Neural progenitor cell (in vitro differentiated cells): ENCODE measurements at places on chromosomes 13 and 19. TPM values are rescaled to one million over a fixed set of nuclear protein-coding genes. Genes with fewer than 3 reads are reported as not detected.

The S1PR4 gene
- total RNA-seq, result not detected in 2 replicates

The NXNL1 gene
- not detected in 2 replicates for total RNA-seq

The CEACAM3 gene
- not detected in 2 replicates for total RNA-seq

DNA sequence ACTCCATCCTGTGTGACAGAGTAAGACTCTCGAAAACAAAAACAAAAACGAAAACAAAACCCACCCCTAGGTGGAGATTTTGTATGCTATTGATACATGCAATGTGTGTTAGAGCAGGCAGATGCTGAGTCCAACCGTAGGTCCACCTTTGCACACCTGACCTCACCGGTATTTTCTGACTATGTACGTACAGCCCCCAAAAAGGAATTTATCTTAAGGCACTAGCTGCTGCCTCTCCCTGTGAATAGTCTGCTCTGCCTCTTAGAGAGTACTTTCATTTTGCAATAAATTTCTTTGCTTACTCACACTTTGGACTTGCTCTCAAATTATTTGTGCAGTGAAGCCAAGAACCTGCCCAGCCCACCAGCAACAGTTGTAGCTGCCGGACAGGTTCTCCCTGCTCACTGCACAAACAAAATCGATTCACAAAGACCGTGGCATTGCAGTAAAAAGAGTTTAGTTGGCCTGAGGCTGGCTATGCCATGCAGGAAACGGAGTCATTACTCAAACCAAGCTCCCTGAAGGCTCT is 8.2 kb upstream of the ZNF77 start:
- no peak for DNase-seq

DNA sequence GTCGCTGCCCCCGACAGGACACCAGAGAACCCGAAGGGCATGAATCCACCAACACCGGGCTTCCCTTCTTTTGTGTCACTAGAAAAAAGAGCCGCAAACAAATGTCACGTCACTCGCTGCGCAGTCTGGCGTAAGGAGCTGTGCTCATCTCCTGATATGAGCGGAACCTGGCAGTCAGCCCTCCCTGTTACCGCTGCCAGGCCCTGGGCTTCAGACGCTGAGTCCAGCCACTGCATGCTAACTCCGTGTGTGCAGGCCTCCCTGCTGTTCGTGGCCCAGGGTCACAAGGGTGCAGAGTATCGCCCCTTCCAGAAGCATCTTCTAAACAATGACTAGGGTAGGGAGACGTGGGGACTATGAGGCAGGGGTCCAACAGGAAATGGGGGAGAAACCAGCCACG is 71.3 kb downstream of the SLC7A1 start:
- DNase-seq, result no peak

DNA sequence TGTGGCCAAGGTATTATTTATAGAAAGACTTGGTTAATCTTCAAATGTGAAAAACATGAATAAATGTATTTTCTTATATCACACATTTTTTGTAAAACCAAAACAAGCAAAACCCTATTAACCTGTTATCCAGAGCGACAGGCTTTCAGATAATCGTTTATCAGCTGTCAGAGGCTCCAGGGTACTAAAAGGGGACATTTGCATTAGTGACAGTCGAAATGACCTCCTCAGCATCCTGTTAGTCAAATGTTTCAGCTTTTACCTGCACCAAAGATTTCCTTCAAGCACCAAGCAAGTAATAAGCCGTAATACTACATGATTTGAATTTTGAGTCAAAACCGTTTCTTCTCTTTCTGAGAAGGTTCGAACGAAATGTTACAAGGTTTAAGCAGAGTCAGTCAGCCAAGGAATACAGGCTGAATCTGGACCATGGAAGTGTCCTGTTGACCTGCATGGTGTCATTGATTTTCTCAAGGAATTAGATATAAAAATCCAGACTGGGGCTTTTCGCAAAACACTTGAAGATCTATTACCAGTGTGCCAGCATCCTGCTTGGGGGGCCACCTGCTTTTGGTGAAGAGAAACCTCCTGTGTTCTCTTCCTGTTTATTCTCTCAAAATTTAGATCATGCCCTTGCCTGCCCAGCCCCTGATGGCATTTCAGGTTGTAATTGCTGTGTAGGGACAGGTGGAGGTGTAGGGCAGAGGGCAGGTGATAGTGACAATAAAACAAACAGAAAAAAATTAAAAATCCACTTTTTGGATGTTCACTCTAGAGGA is 11.3 kb upstream of the RFC3 start:
- no peak for DNase-seq

GRCh38 chr13:98797456-98797855 is 45.0 kb upstream of the SLC15A1 start:
- DNase-seq, result no peak

GRCh38 chr19:16371540-16371986 is 46.9 kb downstream of the KLF2 start:
- DNase-seq, result no peak

DNA sequence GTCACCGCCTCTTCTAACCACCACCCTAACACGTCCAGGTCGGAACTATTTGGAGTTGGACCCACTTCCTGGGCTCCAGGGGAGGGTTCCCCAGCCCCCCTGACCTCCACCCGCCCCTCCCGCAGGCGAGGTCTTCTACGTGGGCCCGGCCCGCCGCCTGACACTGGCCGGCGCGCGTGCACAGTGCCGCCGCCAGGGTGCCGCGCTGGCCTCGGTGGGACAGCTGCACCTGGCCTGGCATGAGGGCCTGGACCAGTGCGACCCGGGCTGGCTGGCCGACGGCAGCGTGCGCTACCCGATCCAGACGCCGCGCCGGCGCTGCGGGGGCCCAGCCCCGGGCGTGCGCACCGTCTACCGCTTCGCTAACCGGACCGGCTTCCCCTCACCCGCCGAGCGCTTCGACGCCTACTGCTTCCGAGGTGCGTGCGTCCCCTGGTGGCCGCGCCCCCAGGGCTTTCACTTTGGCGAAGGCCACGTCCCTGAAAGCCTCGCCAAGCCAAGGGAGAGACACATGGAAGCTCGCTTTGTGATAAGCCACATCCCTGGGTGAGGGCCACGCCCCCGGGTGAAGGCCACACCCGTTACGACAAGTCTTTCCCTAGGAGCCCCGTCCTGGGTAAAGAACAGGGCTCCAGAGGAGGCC is 13.2 kb downstream of the NCAN start:
- DNase-seq, result peak; percentile 91

GRCh38 chr19:38281811-38282566 is 17.6 kb downstream of the SPINT2 start:
- no peak for DNase-seq

- no peak for DNase-seq
These were observed 27.7 kb downstream of the OXGR1 start for GRCh38 chr13:96966415-96967102.

- DNase-seq, result no peak
These were observed 7.7 kb downstream of the SMAD9 start for GRCh38 chr13:36912369-36912768.

GRCh38 chr13:39531646-39532045 is 71.3 kb downstream of the LHFPL6 start:
- DNase-seq, result no peak

DNA sequence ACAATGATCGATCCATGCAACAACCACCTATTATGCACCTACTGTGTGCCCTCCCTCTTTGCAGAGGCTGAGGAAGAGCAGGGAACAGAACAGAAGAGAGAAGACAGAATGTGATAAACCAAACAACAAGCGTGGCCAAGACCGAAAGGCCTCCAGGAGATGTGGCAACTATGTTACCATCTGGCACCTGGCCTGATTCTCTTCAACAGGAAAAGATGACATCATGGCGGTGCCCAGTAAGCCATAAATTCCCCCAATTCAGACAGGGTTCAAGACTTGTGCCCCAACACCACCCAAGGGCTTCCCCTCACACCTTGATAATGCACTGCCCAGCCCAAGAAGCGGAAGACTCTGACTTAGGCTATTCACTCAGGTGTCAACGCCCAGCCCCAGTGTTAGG is 44.3 kb downstream of the SLC7A1 start:
- no peak for DNase-seq

- DNase-seq, result no peak
These were observed 56.2 kb downstream of the PEPD start for GRCh38 chr19:33465371-33465770.

DNA sequence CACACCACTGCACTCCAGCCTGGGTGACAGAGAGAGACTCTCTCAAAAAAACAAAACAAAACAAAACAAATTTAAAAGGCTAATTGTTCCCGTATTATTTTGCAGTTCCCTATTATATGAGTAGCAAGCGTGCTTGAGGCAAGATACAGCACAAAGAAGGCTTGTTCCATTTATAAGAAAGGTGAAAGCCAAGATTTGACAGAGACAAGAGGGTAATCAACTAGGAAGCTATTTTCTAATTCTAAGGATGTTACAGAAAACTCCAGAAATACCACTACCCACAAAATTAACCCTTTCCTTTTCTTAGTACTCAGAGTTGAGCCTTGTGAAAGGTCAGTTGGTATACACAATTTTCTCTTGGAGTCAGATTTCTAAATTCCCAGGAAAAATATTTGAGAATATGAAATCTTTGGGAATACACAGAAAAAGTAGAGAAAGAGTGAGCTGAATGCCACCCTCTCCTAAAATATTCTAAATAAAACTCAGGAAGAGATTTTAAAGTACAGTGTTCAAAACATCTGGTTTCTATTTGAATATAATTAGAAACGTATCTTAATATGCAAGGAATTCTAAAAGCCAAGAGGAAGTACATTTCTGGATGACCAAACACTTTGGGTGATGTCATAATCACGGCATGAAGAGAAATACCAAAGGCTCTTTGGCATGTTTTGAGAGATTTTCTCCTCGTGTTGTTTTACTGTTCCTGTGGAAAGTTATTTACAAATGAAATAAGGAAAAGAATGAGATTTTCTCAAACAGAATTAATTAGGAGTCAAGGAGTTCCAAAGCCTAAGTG is 63.0 kb upstream of the FLT1 start:
- no peak for DNase-seq

DNA sequence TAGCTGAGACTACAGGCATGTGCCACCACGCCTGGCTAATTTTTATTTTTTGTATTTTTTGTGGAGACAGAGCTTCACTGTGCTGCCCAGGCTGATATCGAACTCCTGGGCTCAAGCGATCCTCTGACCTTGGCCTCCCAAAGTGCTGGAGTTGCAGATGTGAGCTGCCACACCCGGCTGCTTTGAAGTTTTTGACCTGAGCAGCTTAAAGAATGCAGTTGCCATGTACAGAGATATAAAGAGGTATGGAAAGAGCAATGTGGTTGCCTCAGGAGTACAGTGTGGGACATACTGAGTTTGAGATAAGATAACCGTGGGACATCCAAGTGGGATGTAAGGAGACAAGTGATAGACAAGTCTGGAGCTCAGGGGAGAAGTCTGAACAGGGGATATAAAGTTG is 82.7 kb upstream of the LSM14A start:
- no peak for DNase-seq

- DNase-seq, result no peak
These were observed 44.8 kb downstream of the SIPA1L3 start for GRCh38 chr19:37951816-37952210.

DNA sequence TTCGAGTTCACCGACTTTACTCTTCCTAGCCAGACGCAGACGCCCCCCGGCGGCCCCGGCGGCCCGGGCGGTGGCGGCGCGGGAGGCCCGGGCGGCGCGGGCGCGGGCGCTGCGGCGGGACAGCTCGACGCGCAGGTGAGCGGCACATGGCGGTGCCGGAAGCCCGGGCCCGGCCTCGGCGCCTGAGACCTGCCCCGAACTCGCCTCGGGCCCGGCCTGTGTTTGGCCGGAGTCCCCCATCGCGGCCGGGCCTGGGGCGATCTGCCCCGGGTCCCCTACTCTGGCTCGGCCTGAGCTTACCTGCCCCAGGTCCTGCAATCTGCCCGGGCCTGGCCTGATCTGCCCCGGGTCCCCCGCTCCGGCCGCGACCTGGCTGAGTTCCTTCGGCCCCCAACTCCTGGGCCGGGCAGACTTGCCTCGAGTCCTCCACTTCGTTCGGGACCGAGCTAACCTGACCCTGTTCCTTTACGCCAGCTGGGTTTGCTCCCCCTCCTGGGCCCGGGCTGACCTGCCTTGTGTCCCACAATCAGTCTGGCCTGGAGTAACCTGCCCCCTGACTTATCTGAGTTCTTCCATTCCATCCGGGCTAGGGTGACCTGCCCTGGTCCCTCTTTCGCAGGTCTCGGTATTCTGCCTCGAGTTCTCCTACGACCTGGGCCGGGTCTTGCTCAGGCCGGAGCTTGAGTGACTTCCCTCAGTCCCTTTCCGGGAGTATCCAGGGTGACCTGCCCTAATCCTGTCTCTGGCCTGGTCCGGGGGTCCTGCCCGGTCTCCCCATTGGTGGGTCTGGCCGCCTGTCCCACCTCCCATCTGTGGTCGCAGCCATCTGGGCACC is 764 bp downstream of the UPF1 start:
- DNase-seq, result peak; percentile 65

- DNase-seq, result no peak
These were observed 105.1 kb downstream of the DNAJC15 start for GRCh38 chr13:43128504-43128961.

DNA sequence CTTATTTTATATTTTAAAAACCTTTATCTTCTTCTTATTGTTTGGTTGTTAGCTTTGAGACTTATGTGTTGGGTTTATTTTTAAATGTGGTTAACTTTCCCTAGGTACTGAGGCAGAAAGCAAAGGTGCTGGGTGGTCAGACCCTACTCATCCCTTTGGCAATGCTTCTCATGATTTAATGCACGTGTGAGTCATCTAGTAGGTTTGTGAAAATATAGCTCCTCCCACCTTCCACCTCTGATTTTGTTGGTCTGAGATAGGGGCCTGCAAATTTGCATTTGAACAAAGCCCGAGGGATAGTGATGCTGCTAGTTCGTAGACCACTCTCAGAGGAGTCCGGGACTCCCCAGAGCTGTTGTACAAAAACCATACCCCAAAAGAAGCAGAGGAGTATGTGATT is 771.3 kb upstream of the ARGLU1 start:
- no peak for DNase-seq

DNA sequence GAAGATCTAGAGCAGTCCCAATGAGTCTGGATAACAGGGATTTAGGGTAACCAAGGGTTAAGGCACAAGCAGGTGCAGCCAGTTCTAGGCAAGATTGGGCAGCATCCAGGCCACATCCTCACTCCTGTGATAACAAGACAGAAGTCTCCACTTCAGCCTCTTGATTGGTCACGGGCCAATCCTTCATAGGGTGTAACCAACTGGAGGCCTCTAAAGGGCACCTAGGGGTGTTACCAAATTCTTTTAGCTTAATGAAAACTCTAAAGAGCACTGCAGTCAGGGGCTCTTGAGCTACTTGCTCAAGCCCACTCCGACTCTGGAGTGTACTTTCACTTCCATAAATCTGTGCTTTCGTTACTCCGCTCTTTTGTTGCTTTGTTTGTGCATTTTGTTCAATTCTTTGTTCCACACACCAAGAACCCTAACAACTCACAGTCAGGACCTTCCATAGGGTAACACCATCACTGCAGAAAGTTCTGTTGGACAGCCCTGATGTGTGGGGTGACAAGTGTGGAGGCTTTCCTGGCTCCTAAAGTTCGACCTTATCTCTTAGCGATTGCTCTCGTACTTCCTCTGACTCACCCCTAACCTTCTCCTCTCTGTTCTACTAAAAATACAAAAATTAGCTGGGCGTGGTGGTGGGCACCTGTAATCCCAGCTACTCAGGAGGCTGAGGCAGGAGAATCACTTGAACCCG is 36.1 kb downstream of the ZSWIM9 start:
- DNase-seq, result no peak

- no peak for DNase-seq
These were observed 15.1 kb upstream of the FOXO1 start for GRCh38 chr13:40681341-40682146.
